ENCODE measurements at places on chromosomes 3 and 15.

- DNase-seq, result no peak
Observed at GRCh38 chr3:139642996-139643395, 34.8 kb downstream of the NMNAT3 start.

DNA sequence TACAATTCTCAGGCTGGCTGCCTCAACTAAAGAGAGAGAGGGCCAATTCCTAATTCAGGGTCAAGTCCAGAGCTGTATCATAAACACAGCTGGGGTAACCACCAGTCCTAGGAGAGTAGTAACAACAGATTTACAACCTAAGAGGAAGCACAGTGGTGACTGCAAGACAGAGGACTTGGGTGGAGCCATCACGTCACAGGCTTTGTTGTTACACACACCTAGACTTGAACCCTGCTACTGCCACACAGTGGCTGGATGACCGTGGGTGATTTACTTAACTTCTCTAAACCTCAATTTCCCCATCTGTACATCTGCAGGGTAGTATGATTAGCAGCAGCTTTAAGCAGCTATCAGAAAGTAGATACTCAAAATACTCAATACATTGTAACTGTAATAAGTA is 78.6 kb downstream of the MYLK start:
- no peak for DNase-seq

DNA sequence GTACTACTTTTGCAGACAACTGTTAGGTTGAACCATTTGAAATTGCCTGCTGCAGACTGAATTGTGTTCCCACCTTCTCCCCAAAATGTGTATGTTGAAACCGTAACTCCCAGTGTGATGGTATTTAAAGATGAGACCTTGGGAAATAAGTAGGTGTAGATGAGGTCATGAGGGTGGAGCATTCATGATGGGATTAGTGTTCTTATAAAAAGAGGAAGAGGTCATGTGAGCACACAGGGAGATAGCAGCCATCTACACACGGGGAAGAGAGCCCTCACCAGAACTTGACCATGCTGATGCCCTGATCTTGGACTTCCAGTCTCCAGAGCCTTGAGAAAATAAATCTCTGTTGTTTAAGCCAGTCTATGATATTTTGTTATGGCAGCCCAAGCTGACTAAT is 17.4 kb upstream of the FHIT start:
- DNase-seq, result no peak

GRCh38 chr3:95154766-95155165 is 1091.9 kb downstream of the NSUN3 start:
- DNase-seq, result no peak

Data from GF-D8 (cell line).